Kidney (tissue), 22 donors: ENCODE measurements at places on chromosomes 3 and 15. TPM values are rescaled to one million over a fixed set of nuclear protein-coding genes. Genes with fewer than 3 reads are reported as not detected.
A peak's percentile ranks its signal among the peaks of the same experiment; 100 is the strongest.

The CLRN1 gene
- total RNA-seq: not detected

- H3K27ac ChIP-seq: no peak overlapping the region
- H3K4me1 ChIP-seq: peaks cover 6% of the 10 kb centered on the region
- H3K4me3 ChIP-seq: no peak overlapping the region
- no peak for DNase-seq
Observed at GRCh38 chr3:100257586-100257985, 3.2 kb upstream of the TBC1D23 start.

GRCh38 chr3:151037746-151038477 is 47.6 kb upstream of the MED12L start:
- H3K27ac ChIP-seq: no peak overlapping the region
- H3K4me3 ChIP-seq: no peak overlapping the region
- H3K36me3 ChIP-seq: no peaks in the 10 kb centered on the region
- peak; percentile 21 for DNase-seq
- no peaks in the 10 kb centered on the region for H3K27me3 ChIP-seq

The ACSBG1 gene
- total RNA-seq: 0.13 TPM

The PTX3 gene
- total RNA-seq: 2.7 TPM

GRCh38 chr3:183486472-183486871 is 58.1 kb upstream of the MCF2L2 start:
- no peak overlapping the region for H3K27ac ChIP-seq
- no peak for DNase-seq
- H3K4me3 ChIP-seq: no peak overlapping the region
- no peaks in the 10 kb centered on the region for H3K27me3 ChIP-seq
- H3K4me1 ChIP-seq: no peaks in the 10 kb centered on the region
- no peaks in the 10 kb centered on the region for H3K36me3 ChIP-seq
